ENCODE measurements at places on chromosomes 16 and 17.
A peak's percentile ranks its signal among the peaks of the same experiment; 100 is the strongest.

- H3K4me1 ChIP-seq, result peaks cover 43% of the 10 kb centered on the region
- H3K27me3 ChIP-seq, result no peaks in the 10 kb centered on the region
- peaks cover 24% of the 10 kb centered on the region for H3K36me3 ChIP-seq
- no peak overlapping the region for H3K4me3 ChIP-seq
- no peak overlapping the region for H3K27ac ChIP-seq
Observed at GRCh38 chr16:15993946-15994665, 44.7 kb downstream of the ABCC1 start.

GRCh38 chr17:304461-304860 lies 48.1 kb downstream of the RPH3AL start:
- no peak overlapping the region for H3K4me3 ChIP-seq
- no peaks in the 10 kb centered on the region for H3K4me1 ChIP-seq
- H3K36me3 ChIP-seq, result no peaks in the 10 kb centered on the region
- H3K27ac ChIP-seq, result no peak overlapping the region
- no peak for DNase-seq
- no peaks in the 10 kb centered on the region for H3K27me3 ChIP-seq

DNA sequence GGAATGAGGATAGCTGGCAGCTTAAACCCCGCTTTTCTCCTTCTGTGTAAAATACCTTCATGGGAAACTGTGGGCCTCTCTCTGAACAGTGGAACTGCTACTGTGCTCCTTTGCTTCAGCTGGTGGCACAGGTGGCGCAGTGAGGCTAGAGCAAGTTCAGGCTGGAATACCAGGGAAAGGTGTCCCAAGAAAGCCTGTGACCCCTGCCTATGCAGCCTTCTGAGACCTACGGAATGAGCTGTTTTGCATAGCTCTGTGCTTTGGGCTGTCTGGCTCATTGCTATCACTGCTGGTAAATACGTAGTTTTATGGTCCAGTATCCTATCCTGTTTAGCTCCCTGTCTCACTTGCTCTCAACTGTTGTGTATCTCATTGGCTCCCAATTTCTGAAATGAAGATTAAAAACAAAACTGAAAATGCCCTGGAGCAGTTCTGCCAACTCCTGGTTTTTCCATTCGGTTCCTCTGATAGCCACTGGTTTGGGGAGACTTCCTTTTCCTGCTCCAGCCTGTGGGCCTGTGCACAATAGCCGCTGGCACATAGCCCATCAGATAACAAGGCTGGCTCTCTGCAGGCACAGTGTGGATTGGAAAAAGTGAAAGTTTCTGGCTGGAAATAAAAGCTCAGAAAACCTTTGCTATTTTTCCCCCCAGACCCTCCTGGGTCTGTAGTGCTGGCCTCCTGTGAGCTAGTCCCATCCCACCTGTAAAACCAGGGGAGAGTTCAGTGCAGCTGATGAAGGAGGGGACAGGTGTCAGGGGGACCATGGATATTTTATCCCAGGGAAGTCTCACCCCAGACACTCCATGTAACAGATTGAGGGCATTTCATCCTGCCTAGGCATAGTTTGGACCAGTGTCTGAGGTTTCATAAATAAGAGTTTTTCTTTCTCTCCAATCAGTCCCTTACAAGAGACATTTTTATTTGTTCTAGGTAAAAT lies 24.0 kb downstream of the LIMD2 start:
- peaks cover 5% of the 10 kb centered on the region for H3K4me1 ChIP-seq
- DNase-seq, result no peak
- no peak overlapping the region for H3K27ac ChIP-seq

- H3K4me3 ChIP-seq, result no peak overlapping the region
- peaks cover 12% of the 10 kb centered on the region for H3K4me1 ChIP-seq
- no peak for DNase-seq
- H3K36me3 ChIP-seq, result no peaks in the 10 kb centered on the region
- no peak overlapping the region for H3K27ac ChIP-seq
- H3K27me3 ChIP-seq, result peaks cover 12% of the 10 kb centered on the region
Observed at GRCh38 chr17:6374761-6375312, 60.1 kb downstream of the AIPL1 start.

GRCh38 chr17:3799181-3799945 lies 1.6 kb downstream of the ITGAE start:
- no peaks in the 10 kb centered on the region for H3K36me3 ChIP-seq
- no peak for DNase-seq
- H3K4me3 ChIP-seq, result no peak overlapping the region
- no peaks in the 10 kb centered on the region for H3K27me3 ChIP-seq
- H3K4me1 ChIP-seq, result peaks cover 68% of the 10 kb centered on the region

GRCh38 chr17:42564815-42565522 lies 1.9 kb upstream of the MLX start:
- DNase-seq, result no peak
- H3K27me3 ChIP-seq, result no peaks in the 10 kb centered on the region
- H3K27ac ChIP-seq, result no peak overlapping the region
- peaks cover 45% of the 10 kb centered on the region for H3K4me1 ChIP-seq
- H3K4me3 ChIP-seq, result no peak overlapping the region
- peaks cover 54% of the 10 kb centered on the region for H3K36me3 ChIP-seq

- peak overlapping the region; percentile 59 for H3K27ac ChIP-seq
- H3K27me3 ChIP-seq, result no peaks in the 10 kb centered on the region
- peaks cover 31% of the 10 kb centered on the region for H3K36me3 ChIP-seq
- H3K4me1 ChIP-seq, result peaks cover 78% of the 10 kb centered on the region
- DNase-seq, result no peak
Observed at GRCh38 chr17:17107891-17108431, 65.7 kb downstream of the MPRIP start.

DNA sequence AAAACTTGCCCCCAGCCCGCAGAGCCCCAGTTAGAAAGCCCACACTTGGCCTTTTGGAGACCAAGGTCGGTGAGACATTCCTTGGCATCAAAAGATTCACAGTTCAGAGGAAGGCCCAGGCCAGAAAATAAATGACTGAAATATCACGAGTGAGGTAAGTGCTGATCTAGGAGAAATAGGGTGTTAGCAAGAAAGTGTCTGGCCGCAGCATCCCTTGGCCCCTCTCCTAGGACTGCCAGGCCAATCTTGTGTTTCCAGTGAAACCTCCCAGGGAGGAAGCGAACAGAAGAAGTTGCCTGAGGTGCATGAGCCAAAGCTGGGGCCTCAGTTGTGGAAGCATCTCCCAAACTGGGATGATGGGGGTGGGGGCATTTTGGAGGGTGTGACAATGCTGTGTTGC lies 22.5 kb upstream of the NSMCE1 start:
- no peak overlapping the region for H3K4me3 ChIP-seq
- peaks cover 38% of the 10 kb centered on the region for H3K4me1 ChIP-seq
- no peak overlapping the region for H3K27ac ChIP-seq
- DNase-seq, result no peak

- DNase-seq, result no peak
- H3K36me3 ChIP-seq, result no peaks in the 10 kb centered on the region
- H3K27me3 ChIP-seq, result peaks cover 2% of the 10 kb centered on the region
- peaks cover 54% of the 10 kb centered on the region for H3K4me1 ChIP-seq
- peak overlapping the region; percentile 93 for H3K27ac ChIP-seq
- no peak overlapping the region for H3K4me3 ChIP-seq
Observed at GRCh38 chr17:79995696-79996095, 40.0 kb downstream of the TBC1D16 start.

DNA sequence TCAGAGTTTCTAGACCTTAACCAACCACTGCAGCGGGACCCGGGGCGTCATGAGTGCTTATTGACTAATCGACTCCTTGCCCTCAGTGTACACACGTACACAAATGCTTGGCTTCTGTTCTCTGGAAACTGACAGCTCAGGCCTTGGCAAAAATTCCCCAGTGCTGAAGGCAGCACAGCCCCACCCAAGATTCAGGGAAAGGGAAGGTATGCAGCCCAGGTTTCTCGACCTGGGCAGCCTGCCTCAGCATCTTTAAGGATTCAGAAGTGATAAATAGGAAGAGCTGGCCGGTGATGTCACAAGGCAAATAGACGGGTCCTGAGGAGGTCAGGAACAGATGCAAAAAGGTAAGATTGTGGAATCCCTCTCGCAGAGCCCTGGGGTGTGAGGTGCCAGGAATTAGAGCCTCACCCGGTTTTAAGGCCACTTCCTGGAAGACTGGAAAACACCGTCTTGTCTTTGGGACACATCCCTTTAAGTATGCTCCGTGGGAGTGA lies 9.0 kb upstream of the CDH3 start:
- peaks cover 11% of the 10 kb centered on the region for H3K27me3 ChIP-seq
- H3K4me1 ChIP-seq, result no peaks in the 10 kb centered on the region
- no peak overlapping the region for H3K27ac ChIP-seq
- no peak for DNase-seq
- no peak overlapping the region for H3K4me3 ChIP-seq

DNA sequence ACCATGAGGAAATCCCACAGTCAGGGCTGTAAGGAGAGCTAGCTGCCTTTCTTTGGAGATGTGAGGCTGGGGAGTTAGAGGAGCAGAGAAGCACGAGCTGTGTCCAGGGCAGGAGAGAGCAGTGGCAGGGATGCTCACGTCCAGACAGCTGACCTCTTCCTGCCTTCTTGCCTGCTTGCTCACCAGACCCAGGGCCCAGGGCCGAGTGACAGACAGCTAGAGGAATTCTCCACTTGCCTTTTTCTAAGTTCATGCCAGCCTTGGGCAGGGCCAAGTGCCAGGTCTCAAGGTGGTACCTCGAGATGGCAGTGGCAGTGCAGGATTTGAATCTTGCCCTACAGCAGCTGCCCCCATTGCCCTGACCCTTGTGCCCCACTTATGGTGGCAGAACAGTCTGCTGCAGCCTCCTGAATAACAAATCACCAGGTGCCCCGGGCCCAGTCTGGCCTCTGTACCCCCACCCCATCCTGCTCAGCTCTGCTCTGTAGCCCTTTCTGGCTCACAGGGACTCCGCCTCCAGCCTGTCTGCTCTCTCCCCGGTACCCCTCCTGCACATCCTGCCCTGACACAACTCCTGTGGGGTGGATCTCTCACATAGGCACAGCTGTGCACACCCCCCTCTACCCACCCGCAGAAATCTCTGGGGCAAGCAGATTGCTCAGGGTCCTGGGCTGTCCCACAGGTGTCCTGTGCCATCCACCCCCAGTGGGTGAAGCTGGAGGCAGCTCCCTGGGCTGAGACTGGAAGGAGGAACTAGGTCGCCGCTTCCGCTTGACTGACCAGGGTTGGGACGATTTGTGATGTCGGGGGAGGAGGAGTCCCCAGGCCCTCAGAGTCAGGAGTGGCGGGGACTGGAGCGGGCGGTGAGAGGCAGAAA lies 25.9 kb downstream of the GRIN2C start:
- H3K36me3 ChIP-seq, result peaks cover 17% of the 10 kb centered on the region
- peak overlapping the region; percentile 59 for H3K27ac ChIP-seq
- H3K27me3 ChIP-seq, result no peaks in the 10 kb centered on the region
- peak; percentile 30 for DNase-seq
- H3K4me3 ChIP-seq, result peak overlapping the region; percentile 46
